ENCODE measurements at places on chromosomes 2 and 18.

- DNase-seq = no peak
Measured at GRCh38 chr2:138763971-138764370, 16.2 kb downstream of the NXPH2 start.

DNA sequence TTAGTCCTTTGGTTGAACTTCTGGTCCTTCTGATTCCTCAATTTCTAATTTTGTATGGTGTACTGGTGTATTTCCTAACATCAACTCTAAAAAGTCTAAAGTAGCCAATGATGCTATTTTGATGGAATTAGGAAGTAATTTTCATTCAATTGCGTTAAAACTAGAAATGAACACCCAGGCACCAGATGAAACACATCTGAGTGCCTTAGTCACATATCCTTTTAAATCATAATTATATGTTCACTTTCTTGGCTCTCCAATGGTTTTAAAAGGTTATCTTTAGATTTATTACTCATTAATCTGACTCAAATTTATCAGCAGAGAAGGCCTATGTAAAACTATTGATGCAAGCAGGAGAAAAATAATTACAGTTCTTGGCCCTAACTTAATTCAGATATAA is 119.7 kb downstream of the GAREM1 start:
- no peak for DNase-seq

GRCh38 chr2:139477618-139478017 is 697.4 kb upstream of the NXPH2 start:
- DNase-seq = peak; percentile 4

GRCh38 chr2:81050580-81051095 is 746.1 kb upstream of the LRRTM1 start:
- DNase-seq = no peak

DNA sequence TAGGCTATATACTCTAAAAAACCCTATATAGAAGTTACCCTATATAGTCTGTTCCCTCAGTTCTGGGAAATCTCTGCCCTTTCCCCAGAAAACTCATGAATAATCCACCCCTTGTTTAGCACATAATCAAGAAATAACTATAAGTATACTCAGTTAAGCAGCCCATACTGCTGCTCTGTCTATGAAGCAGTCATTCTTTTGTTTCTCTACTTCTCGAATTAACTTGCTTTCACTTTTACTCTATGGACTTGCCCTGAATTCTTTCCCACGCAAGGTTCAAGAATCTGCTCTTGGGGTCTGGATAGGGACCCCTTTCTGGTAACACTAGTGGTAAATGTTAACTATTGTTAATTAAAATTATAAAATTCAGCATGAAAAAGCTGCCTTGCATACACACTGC is 17.4 kb upstream of the AP1S3 start:
- no peak for DNase-seq

DNA sequence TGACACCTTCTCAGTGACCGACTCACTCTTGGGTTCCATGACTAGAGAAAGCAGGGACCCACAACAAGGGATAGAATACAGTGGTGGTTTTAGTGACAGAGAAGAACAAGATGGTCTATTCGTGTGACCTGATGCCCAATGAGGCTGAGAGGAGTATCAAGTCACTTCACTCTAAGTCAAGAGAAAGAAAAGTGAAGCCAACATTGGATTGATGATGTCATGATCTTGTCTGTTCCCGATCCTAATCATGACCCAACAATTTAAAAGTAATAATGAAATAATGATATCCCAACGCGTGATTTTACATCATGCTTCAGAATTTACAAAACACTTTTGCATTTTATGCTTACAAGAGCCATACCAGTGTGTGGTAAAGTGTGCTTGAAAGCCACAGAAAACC is 155.6 kb upstream of the POU3F3 start:
- no peak for DNase-seq

- no peak for DNase-seq
Measured at GRCh38 chr2:147560810-147561535, 283.9 kb upstream of the ACVR2A start.

DNA sequence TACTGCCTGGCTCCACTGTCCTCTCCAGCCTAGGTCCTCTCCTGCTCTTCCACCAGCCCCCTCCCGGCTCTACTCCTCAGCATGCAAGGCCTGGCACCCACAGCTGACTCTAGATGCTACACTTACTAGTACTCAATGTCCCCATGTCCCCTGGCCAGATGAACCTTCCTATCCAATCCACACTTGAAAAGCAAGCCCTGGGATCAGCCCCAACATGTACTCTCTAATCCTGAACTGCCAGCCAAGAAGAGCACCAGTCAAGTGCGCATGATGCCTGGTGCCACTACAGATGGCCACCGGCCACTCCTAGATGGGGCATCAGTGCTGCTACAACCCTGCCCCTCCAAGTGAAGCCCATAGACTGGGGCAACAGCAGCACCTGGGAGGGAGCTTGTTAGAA is 168.2 kb downstream of the STK39 start:
- no peak for DNase-seq

- DNase-seq = no peak
Measured at GRCh38 chr2:222424276-222424728, at the start of gene SGPP2. SGPP2 (plus strand) TSS chr2:222424543; CDS start chr2:222424603, 60 bp downstream.

DNA sequence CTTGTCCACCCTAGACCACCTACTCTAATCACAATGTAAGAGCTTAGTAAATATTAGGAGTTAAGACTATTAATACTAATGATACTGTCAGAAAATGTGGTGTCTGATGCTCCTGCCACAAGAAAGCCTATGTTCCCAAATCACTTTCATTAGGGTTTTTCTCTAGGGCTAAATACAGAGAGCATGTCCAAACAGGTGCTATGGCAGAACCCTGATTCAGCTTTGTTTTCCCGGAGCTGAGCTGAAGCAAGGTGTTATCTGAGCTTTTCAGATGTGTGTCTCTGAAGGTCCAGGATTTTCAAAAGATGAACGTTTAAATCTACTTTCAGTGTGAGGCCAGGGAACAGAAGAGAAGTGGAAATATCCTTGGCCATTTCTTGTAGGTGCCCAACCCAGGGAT is 40.6 kb downstream of the CPO start:
- DNase-seq = no peak

DNA sequence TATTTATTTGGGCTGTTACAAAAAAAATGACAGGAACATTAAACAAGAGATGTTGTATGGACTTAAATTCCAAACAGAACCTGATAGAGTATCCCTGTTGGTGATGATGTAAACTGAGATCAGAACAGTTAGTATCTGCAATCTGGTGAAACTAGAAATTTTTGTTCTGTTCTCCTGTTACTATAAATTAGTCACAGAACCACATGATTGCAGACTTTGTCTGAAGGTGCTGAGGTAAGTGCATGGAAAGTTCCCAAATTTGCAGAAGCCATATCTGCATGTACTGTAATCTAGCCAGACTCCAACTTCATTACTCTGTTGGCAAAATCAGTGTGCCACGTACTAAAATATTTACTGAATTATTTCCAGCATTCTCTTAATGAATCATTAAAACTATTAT is 516.3 kb upstream of the FSIP2 start:
- no peak for DNase-seq

DNA sequence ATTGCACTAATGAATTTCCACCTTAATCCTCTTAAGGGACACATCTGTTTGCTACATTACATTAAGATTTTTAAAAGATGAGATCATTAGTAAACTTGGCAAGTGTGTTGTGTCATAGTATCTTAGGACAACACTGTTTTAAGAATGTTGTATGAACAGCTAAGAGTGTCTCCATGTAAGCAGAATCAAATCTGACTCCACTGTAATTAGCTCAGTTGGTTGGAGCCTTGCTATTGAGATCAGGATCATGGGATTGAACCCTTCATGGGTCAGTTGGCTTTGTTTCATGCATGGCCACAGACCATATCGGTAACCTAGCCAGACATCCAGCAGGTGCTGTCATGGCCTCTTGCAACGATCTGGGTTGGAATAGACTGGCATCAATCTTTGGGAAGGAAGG is 5.2 kb downstream of the FHOD3 start:
- DNase-seq = no peak

DNA sequence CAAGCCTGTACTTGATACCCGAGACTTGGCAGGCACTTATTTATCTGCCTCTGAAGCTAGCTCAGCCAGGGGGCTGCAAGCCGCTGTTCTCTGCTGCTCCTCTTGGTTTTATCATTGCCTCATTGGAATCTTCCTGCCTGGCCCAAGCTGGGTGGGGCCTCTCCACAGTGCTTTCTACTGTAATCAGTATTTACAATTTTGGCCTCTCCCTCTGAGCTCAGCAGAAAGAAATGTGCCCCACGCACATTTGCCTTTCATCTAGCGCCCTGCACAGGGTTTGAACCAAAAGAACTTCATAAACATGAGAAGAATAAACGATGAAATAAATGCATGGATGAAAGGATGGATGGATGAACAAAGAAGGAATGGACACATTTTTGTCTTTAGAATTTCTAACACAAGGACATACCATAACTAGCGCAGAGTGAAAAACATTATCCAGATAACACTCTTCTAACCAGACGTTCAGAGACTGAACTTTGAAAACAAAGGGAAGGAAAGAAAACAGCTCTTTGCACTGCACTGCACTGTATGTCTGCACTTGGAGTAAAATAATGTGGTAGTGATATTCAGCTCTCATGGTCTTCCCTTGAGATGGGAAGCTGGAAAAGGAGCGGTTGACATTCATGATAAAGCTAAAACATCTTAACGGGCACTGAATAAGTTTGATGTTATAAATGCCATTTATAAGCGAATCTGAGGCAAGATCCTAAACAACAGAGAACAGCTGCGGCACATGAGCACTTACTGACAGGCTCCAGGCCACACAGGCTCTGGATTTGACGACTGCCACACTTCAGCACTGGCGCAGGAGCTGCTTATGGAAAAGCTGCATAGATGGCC is 86.8 kb upstream of the SP3 start:
- DNase-seq = no peak

GRCh38 chr2:231293163-231293562 is 94.7 kb downstream of the ARMC9 start:
- no peak for DNase-seq

DNA sequence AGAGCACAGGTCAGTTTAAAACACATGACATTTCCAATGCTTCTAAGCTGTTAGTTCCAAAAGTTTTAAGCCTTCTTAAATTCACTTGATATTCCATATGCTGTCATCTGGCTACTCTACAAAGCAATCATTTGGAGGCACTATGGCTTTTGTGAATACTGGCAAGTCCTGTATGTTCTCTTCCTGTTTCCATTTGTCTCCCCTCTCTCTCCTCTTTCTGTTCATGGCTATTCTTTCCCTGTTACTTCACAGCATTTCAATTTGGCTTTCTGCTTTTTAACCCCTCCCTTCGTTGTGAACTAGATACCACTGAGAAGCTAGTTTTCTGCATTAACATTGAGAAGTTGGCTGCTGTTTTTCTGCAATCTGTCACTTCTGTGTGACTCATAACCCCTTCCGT is 1337.2 kb upstream of the CELF4 start:
- DNase-seq = no peak

GRCh38 chr2:118264232-118264990 is 176.1 kb downstream of the INSIG2 start:
- DNase-seq = no peak

DNA sequence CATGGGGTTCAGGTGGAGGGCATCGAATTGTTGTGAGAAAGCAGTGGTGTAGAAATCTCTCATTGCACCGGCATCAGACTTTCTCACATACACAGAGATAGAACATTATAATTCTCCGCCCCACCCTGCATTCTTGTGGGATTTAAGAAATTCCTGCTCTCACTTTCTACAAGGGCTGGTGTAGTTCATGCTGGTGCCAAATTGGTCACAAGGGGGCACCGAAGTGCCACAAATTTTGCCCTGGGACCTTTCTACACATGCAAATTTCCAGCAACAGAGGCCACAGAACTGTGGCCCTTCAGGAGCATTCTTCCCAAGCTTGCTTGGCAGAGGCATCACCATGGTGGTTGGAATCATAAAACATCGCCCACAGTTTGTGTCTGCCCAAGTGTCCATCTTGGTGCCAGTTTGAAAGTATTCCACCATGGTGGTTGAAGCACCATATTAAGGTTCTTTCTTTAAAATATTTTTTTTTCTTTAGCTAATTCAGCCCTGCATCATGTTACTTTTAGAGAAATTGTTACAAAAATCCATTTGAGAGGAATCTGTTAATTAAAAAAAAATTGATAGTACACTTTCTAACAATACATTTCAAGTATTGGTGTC is 521.2 kb upstream of the FANCL start:
- peak; percentile 9 for DNase-seq

- peak; percentile 65 for DNase-seq
Measured at GRCh38 chr2:46812361-46813019, 103.1 kb downstream of the MCFD2 start.

- DNase-seq = no peak
Measured at GRCh38 chr18:6711467-6711866, 18.0 kb upstream of the ARHGAP28 start.

GRCh38 chr2:159613651-159614285 is 2.6 kb downstream of the BAZ2B start:
- peak; percentile 51 for DNase-seq

- no peak for DNase-seq
Measured at GRCh38 chr2:9310377-9310776, 103.8 kb downstream of the ASAP2 start.

DNA sequence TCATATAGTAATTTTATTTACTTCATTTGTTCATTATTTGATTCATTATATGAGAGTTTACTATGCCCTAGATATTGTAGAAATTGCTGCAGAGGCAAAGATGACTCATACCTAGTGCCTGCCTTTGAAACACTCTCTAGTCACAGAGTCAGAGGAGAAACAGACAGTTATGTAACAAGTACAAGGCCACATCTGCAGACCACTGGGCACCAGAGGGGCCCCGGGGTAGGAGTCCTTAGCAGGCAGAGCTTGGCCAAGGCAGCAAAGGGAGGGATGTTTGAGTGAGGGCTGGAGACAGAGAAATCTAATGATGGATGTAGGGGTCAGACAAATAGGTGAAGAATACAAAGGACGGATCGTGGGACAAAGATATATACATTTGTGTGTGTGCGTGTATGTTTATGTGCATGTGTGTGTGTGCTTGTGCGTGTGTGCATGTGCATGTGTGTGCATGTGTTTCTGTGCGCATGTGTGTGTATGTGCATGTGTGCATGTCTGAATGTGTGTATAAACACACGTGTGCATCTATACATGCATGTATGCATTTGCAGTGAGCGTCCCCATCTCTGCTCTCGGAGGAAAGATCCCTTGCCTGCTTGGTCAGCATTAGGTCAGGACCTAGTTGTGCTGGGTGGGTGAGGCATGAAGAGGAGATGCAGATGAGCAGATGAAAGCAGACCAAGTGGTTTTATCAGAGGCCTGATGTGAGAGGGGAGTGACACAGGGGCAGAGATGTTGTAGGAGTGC is 170.6 kb upstream of the MYT1L start:
- DNase-seq = no peak

GRCh38 chr18:48926420-48926857 is 24.3 kb downstream of the SMAD7 start:
- DNase-seq = no peak

- DNase-seq = no peak
Measured at GRCh38 chr2:186717320-186718007, 23.6 kb downstream of the FAM171B start.

DNA sequence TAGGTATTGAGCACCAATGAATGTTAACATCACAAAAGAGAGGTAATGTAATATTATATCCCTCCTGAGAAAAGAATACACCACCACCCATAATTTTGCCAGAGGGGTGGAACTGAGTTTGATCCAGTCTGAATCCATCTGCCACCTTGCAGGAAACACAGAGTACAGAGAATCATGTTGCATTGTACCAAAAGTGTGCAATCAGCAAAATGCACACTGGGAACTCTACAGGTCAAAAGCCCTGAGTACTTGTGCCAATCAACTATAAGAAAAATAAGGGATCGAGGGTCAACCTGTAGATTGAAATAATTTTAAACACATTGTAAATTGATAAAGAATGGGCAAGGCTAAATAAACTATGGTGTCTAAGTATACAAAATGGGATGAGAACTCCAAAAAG is 141.5 kb downstream of the KCNH7 start:
- no peak for DNase-seq

GRCh38 chr2:147594038-147594437 is 250.8 kb upstream of the ACVR2A start:
- no peak for DNase-seq

Measured in left renal cortex interstitium (tissue), 4 donors.